ENCODE measurements at places on chromosomes 16 and 17.

DNA sequence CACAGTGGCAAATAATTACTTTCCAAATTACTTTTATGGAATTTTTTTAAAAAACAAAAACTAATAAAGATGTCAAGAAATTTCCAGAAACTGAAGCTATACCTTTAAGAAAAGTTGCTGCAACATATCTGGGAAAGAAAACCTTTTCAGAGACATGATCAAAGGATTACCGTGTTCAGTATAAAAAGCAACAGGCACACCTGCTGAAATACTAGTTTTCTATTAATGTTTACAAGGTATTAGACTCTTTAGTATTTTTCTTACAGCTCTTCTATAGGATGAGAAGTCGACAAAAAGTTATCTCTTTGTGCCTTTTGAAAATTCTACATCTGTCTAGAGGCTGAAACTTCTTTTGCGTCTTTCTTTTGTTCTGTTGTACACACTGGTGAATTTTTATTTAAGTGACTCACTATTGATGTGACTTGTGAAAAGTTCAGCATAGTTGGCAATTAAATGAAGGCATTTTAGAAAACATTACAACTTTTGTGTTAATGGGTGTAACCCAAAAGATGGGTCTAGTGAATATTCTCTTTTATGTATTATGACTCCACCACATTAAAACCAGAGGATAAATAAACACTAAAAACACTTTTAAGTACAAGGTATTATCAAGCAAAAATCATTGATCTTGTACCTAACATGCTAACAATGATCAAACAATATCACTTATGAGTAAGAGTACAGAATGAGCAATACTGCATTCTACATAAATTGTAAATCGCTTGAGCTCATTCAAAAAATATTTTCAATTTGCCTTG lies 23.8 kb downstream of the NACA2 start:
- no peak for DNase-seq

- no peak for DNase-seq
Observed at GRCh38 chr16:10949424-10949970, 5.1 kb downstream of the CLEC16A start.

- peak; percentile 41 for DNase-seq
Observed at GRCh38 chr17:77494664-77495435, 354.1 kb downstream of the SEC14L1 start.

DNA sequence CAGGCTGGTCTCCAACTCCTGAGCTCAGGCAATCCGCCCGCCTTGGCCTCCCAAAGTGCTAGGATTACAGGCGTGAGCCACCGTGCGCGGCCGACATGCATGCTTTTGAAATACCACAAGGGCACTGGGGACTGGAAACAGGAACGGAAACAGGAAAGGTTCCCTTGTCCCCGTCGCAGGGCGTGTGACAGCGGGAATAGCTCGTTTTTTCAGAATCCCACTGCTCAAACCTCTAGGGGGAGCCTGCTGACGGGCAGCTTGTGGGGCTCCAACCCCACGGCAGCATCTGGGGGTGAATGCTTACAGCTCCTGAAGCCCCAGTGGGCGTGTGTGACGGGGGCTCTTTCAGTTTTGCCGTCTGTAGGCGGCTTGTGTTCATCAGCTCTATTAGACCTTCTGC lies 18.8 kb upstream of the ASGR2 start:
- DNase-seq, result no peak

DNA sequence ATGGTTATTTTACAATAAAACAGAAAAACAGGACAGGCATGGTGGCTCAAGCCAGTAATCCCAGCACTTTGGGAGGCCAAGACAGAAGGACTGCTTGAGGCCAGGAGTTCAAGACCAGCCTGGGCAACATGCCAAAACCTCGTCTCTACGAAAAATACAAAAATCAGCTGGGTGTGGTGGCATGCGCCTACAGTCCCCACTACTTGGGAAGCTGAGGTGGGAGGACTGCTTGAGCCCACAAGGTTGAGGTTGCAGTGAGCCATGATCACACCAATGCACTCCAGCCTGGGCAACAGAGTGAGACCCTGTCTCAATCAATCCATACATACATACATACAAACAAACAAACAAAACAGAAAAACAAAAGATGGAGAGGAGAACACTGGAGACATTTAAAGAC lies 45.6 kb downstream of the USP31 start:
- DNase-seq, result no peak

- DNase-seq, result no peak
Observed at GRCh38 chr17:50238601-50239280, 35.5 kb upstream of the TMEM92 start.

GRCh38 chr17:1095090-1095852 lies 84.5 kb downstream of the ABR start:
- no peak for DNase-seq

DNA sequence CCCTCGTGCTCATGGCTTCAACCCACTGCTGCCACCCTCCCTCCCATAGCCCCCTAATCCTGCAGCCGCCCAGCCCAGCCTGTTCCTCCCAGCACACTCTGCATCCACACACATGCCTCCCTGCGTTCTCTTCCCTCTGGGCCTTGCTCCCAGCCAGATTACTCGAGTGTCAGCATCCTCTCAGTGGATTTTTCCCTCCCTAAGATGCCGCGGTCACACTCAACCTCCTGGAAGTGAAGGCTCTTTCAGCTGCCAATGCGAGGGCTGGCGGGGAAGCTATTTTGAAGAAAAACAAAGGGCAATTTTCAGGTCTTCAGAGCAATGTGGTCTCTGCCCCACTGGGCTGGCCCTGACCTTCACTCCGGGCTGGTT lies 23.2 kb upstream of the CACNG5 start:
- no peak for DNase-seq

GRCh38 chr17:62887437-62887836 lies 78.6 kb upstream of the TANC2 start:
- no peak for DNase-seq

DNA sequence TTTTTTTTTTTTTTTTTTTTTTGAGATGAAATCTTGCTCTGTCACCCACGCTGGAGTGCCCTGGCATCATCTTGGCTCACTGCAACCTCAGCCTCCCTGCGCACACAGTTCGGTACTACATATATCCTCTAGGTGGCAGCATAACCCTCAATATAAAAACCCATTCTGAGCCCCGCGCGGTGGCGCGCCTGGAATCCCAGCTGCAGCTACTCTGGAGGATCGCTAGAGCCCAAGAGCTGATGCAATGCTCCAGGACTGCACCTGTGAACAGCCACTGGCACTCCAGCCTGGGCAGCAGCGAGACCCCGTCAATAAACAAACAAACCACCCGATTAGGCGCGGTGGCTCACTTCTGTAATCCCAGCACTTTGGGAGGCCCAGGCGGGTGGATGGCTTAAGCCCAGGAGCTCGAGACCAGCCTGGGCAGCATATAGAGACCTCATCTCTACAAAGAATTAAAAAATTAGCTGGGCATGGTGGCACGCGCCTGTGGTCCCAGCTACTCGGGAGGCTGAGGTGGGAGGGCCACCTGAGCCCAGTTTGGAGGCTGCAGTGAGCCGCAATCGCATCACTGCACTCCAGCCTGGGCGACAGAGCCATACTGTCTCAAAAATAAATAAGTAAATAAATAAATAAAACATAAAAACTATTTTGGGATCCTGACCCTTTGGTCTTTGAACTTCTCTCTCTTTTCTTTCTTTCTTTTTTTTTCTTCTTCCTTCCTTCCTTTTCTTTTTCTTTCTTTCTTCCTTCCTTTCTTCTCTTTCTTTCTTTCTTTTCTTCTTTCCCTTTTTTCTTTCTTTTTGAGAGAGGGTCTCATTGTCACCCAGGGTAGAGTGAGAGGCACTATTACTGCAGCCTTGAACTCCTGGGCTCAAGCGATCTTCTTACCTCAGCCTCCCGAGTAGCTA lies 15.4 kb upstream of the AKAP10 start:
- DNase-seq, result peak; percentile 51

DNA sequence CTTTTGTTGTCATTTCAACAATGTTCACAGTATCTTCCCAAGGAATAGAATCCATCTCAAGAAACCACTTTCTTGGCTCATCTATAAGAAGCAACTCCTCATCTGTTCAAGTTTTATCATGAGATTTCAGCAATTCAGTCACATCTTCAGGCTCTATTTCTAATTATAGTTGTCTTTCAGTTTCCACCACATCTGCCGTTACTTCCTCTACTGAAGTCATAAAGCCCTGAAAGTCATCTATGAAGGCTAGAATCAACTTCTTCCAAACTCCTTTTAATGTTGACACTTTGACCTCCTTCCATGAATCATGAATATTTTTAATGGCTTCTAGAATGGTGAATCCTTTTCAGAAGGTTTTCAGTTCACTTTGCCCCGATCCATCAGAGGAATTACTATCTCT lies 102.1 kb downstream of the CDH13 start:
- DNase-seq, result no peak

DNA sequence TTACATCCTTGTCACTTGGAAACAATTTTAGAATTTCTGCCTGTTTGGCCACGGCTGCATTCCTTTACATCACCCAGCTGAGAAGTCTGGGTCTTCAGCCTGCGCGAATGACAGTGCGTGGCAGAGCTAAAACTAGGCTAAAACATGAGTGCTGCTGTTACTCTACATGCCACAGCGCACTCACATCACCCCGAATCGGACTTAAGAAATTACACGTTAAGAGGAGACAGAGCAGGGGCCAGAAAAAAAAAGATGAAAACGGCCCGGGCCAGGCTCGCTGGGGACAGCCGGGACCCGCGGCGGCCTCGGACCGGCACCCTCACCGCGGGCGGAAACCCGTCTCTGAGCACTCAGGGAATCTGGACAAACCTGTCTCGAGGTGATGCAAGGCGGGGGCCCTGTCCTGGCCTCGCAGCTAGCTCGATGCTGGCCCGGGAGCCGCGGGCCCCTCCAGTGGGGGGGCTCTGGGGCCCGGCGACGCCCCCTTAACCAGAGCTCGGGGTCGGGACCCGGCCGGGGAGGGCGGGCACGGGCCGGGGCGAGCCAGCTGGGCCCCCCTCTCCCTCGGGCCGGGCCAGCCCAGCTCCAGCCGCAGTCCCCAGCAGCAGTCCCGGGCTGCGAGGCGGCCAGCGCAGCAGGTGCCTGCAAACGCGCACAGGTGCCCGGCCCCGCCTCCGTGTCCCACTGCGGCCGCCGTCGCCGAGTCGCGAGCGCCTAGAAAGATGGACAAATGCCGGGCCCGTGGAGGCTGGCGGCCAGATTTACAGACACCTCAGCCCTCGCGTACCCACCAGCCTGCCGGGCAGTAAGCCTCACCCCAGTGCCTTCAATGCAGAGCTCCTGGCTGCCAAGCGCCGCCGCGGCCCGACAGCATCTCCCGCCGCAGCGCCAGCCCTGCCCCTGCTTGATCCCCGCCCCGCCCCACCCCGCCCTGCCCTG lies at the start of gene AKTIP:
AKTIP (minus strand) TSS at position 879 of the 939 bp plus-strand sequence. CDS start 2,950 bp downstream, outside the sequence.
- DNase-seq, result no peak

DNA sequence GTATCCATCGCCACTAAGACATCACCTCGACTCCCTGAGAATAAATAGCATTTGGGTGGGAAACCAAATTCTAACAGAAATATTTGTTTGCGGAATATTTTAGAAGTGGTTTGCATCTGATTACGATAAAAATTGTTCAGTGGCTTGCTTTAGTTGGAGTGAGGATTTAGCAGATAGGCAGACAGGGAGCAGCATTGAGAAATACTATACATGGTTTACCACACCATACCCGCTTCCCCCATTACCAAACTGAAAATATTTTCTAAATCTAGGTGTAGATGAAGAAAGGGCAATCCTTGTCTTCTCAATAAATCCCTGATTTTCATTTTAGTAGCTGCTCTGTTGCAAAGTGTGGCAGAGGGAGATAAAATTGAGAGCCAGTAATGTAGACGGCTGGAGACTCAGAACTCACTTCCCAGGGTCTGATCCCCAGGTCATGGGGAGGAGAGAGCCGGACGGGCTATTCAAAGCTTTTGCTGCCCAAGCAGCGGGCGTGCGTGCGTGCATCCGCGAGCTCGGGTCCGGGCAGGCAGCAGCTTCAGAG lies 808 bp upstream of the BAHCC1 start:
- DNase-seq, result no peak

DNA sequence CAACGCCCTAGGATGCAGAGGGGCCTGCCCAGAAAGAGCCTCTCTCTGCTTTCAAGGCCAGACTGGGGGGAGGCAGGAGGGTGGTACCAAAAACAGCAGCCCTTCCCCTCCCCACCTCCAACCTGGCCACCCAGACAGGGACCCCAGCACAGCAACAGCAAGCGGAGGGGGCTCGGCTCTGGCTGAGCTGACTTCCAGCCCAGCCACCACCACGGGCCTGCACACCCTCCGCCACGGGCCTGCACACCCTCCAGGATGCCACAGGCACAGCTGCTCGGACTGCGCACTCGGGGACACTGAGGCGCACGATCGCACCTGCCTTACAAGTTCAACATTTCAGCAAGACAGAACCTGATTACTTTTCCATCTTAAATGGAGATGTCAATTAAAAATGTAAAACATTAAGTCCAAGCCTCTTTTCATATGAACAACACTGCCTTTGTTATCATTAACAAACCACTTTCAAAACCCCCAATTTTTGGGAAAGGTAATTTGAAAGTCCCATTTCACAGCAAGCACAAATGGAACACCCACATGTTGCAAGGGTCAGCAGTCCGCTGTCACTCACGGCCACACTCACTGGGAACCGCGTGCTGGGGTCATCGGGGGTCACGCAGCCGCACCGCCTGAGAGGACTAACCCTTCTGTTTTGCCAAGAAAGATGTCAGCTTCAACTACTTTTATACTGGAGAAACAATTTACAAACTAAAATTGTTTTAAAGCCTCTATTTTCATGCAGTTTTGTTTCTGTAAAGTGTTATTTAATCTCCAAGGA lies 76.4 kb downstream of the ANKRD11 start:
- DNase-seq, result no peak

GRCh38 chr16:17578981-17579874 lies 108.5 kb upstream of the XYLT1 start:
- DNase-seq, result peak; percentile 7

- no peak for DNase-seq
Observed at GRCh38 chr16:81374550-81374949, 59.8 kb downstream of the GAN start.

DNA sequence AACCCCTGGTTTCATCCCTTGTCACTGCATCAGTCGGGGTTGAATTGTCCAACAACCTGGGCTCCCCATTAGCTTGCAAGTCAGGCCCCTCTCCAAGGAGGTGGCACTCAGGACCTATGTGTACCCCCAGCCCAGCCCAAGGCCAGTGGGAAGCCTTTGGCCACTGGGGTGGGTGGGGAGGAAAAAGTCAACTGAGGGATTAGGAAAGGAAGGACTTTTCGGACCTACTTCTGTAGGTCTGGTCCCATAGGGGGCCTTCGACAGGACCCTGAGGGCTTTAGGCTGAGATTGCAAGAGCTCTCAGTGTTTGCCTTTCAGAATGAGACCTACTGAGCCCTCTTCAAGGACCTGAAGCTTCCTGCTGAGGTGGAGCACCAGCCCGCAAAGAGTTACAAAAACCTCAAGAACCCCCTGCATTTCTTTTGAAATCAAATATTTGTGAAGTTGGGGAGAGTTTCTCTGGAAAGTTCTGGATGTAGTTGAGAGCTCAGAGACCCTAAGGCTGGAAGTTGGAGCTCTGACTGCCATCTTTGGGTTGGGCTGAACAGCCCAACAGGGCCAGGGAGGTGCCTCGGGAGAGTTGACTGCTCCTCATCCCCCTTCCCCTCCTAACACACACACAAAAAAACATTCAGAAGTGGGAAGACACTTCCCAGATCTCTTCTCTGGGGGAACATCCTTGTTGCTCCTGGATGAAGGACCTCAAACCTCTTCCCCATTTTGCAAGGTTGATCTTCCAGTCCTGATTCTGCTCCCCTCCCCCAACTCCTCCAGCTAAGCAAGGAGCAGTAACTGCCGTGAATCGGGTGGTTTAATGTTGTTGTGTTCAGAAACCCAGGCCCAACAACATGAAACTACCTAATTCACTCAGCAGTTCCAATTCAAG lies 5.8 kb upstream of the HOXB9 start:
- DNase-seq, result no peak
